NCI-H2107 (cell line): ENCODE measurements at places on chromosomes 5 and 9.

GRCh38 chr5:128446-128845 is 36.5 kb downstream of the PLEKHG4B start:
- DNase-seq = no peak

- DNase-seq = no peak
Observed at GRCh38 chr5:146101646-146102045, 3.7 kb downstream of the PLAC8L1 start.

DNA sequence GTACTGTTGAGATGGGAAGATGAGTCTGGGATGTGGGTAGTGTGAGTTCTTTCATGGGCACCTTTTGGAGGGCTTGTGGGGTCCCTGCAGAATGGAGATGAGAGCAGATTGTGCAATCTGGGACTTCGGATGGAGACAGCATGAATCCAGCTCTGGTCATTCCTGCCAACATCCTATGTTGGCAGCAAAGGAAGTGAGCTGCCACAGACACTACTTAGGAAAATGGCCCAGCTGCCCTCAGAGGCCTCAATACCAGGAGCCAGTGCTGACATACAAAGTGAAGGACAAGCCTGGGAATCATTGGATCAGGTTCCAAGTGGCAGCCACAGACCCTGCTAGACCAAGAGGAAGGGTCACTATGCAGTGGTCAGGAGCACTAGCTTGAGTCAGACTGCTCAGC is 402.8 kb downstream of the CDK5RAP2 start:
- no peak for DNase-seq

- DNase-seq = no peak
Observed at GRCh38 chr9:136538599-136539426, 7.0 kb downstream of the NOTCH1 start.

DNA sequence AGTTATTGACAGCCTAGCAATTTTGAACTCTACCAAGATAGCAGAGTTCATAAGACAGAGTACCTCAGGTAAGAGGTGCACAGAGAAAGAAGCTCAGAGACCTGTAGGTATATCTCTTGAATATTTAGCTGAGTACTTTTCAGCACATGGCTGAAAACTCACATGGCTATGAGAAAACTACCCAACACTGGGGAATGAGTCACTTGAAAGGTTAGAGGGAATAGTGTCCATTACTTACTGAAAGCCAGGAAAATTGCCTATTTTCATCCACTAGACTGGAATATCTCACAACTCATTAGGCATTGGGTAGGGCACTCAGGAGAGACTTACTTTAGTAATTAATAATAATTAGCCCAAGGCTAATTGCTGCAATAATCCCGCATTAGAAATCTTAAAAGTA is 8.3 kb downstream of the TSLP start:
- no peak for DNase-seq

DNA sequence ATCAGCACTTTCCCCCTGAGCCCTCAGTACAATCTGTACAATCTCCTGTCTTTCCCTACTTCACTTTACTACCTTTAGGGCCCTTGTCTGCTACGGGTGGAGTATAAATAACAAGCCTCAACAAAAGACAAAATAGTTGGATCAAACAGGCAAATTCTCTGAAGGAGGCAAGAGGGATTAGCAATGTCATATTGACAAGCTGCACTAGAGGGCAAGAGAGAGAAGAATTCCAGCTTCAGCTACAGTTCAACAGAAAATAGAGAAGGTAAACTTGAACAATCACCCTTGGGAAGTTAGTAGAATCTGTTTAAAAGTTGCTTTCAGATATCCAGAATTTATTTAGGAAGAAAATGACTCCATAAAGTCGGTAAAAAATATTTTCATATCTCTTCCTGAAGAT is 68.4 kb upstream of the IZUMO3 start:
- no peak for DNase-seq

DNA sequence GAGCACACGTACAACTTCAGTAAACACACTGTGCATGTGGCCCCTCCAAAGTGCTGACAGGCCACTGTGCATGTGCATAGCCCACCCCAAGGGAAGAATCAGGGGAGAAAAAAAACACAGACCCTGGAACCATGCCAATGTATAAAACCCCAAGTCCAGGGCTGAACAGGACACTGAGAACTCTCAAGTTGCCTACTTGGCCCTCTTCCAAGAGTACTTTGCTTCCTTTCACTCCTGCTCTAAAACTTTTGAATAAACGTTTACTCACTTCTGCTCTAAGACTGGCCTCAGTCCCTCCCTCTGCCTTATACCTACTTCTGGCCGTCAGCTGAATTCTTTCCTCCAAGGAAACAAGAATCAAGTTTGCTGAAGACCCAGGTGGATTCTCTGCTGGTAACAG is 77.7 kb upstream of the NFIB start:
- no peak for DNase-seq

GRCh38 chr9:27088981-27089380 is 20.0 kb upstream of the TEK start:
- no peak for DNase-seq

- no peak for DNase-seq
Observed at GRCh38 chr5:41794471-41794870, 75.8 kb downstream of the OXCT1 start.

GRCh38 chr9:27487927-27488326 is 36.2 kb upstream of the IFNK start:
- DNase-seq = no peak

DNA sequence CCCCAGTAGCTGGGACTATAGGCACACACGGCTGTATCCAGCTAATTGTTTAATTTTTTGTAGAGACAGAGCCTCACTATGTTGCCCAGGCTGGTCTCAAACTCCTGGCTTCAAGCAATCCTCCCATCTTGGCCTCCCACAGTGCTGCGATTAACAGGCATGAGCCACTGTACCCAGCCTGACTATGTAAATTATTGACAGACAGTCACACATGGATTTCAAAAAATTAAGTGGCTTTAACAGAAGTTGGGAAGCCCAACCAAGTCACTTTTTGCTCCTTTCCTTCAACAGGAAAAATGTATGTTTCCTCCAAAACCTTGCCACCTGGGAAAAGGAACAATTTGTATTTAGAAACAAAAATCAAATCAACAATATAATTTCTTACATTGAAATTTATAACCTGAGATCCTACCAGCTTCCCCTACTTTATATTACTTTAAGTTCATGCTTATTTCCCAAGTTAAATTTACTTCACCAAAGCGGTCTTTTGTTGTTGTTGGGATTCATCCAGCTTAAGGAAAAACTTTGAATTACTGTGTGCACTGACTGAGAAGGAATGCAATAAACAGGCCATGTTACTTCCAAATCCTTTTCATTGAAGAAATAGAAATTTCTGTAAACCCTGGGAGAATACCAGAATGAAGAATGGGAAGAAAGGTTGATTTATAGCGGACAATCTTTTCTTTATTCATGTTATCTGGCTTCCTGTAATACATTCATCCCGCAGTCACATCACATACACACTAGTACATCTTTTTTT is 8.6 kb downstream of the PCA3 start:
- no peak for DNase-seq

DNA sequence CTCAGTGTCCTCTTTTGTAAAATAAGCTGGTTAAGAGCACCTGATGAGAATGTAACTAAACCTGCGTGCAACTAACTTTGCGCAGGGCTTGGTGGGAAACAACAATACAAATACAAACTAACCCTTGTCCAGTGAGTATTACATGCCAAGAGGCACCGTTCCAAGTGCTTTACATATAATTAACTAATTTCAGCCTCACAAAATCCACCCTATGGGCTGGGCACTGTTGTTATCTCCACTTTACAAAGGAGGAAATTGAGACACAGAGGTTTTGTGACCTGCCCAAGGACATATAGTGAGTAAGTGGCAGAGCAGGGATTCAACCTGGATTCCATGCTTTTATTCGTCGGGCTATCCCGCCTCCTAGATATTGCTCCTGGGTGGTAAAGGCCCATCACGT is 26.2 kb upstream of the TNIP1 start:
- no peak for DNase-seq

- no peak for DNase-seq
Observed at GRCh38 chr5:44637916-44638869, 170.6 kb upstream of the MRPS30 start.

- no peak for DNase-seq
Observed at GRCh38 chr9:9998491-9999287, 614.1 kb downstream of the PTPRD start.

- DNase-seq = no peak
Observed at GRCh38 chr5:333945-334344, 12.4 kb downstream of the AHRR start.

DNA sequence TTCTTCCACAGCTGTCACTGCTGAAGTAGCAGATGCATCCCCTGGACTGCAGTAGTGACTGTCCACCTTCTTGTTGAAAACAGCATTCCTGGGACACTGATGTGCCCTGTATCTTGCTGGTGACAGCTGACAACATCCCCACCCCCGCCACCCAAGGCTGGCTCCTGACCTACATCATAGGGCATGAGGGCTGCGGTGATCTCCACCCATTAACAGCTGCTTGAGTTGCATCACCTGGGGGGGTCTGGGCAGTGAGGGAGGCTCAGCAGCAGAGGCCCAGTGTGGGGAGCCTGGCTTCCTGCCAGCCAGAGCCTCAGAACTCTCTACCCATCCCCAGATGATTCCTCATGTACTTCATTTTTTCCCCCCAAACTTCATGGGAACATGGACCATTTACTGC is 4.1 kb downstream of the PRUNE2 start:
- no peak for DNase-seq

- DNase-seq = no peak
Observed at GRCh38 chr9:119154527-119154926, 214.7 kb downstream of the BRINP1 start.

- DNase-seq = no peak
Observed at GRCh38 chr5:136228136-136228757, 35.3 kb upstream of the SMIM32 start.

GRCh38 chr9:108040783-108041182 is 551.2 kb upstream of the KLF4 start:
- DNase-seq = no peak

DNA sequence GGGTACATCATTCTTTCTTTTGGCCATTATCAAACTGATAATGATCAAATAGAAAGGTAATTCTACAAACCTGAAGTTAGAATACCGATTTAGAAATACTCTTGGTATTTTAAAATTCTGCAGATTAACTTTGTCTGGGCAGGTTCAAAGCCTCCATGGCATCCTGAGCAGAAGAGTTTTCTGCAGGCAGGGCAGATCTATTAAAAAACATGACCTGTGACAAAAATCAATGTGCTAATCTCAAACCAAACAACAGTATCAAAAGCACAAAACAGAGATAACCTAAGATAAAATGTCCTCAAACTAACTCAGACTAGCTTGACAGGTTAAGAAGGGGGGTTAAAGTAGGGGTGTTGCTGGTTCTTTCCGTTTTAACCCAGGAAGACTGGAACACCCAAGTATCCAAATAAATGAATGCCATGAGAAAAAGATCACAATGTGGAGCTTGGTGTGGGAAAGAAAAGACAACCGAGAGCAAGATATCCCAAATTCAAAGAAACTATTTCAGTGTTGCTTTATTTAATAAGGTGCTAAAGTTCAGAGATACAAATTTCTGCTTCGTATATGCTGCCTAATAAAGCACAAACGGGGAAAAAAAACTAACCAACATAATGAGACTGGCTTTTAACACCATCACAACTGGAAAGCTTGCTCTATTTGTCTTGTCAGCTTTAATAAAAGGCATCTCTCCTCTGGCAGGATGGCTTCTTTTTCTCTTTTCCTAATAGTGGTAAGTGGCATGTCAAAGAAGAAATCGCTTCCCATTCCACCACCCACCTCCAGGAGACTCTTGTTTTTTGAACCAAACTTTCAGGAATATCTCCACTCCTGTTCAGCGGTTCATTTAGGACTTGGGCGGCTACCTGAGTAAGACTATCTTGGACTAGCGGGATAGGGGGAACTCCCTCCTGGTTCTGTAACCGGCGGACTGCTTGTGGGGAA is 2.3 kb downstream of the EFNA5 start:
- DNase-seq = no peak

GRCh38 chr5:28451483-28451882 is 1413.1 kb upstream of the CDH9 start:
- DNase-seq = no peak

GRCh38 chr5:74325866-74326265 is 314.7 kb downstream of the ENC1 start:
- no peak for DNase-seq

- DNase-seq = no peak
Observed at GRCh38 chr5:123755653-123756317, 243.8 kb downstream of the CSNK1G3 start.

- no peak for DNase-seq
Observed at GRCh38 chr5:117803533-117803932, 1184.8 kb downstream of the DTWD2 start.

DNA sequence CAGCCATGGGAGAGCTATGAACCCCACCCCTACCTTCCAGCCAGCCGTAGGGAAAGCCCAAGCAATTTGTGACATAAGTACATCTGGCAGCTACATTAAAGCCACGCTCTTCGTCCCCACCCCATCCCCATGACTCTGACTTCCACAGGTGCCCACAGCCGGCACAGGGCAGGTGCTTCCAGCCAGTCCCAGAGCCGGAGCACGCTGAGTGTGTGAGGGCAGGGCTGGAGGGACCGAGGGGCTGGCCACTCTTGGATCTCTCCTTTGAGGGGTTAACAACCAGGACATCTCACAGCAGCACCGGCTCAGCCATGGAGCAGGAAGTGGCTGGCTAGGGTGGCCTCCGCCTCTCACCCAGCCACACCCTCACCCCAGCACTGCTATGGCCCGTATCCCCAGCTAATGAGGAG is 2.4 kb upstream of the FAM78A start:
- DNase-seq = no peak

- DNase-seq = no peak
Observed at GRCh38 chr5:9774472-9775079, 144.4 kb upstream of the TAS2R1 start.

DNA sequence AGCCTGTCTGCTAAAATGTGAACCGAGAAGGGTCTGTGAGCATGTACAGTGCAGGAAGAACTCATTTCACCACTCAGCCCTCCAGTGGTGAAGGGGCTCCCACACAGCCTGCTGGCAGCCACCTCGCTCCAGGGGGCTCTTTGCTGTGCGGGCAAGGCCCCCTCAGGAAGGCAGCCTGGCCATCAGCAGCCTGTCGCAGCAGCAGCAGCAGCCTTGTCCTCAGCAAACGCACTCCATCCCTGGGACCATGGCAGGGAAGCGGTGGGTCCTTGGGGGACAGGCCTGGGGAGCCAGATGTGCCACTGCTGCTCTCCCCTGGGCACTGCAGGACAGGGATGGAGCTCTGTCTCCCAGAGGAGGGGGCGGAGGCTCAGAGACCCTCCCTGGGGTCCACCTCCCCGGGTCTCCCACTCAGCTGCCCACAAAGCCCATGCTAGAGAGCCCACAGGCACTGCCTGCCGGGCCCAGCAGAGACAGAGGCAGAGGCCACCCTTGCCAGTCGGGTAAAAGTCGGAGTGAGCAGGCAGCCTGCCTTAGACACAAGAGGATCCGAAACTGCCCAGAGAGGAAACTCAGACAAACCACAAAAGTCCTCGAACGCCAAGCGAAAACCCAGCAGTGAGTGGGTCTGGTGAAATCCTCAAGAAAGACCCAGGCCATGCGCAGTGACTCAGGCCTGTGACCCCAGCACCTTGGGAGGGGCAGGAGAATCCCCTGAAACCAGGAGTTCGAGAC is 8.0 kb downstream of the BRD3 start:
- no peak for DNase-seq

- no peak for DNase-seq
Observed at GRCh38 chr9:22383718-22384117, 62.9 kb upstream of the DMRTA1 start.

GRCh38 chr5:75640395-75640794 is 29.1 kb downstream of the ANKDD1B start:
- no peak for DNase-seq

GRCh38 chr5:159759791-159760290 is 156.4 kb upstream of the ADRA1B start:
- DNase-seq = no peak
